ENCODE measurements at places on chromosomes 6 and 20. TPM values are rescaled to one million over a fixed set of nuclear protein-coding genes. Genes with fewer than 3 reads are reported as not detected.

BMP6 gene
- total RNA-seq: not detected

APOBEC2 gene
- total RNA-seq: not detected

PGBD1 gene
- total RNA-seq: 1.2 TPM

DDX43 gene
- total RNA-seq: 0.20 TPM

KIF6 gene
- not detected for total RNA-seq

TBX18 gene
- total RNA-seq: not detected

FITM2 gene
- total RNA-seq: 4.8 TPM

DPPA5 gene
- total RNA-seq: not detected

ZBP1 gene
- 10.9 TPM for total RNA-seq

USP49 gene
- 6.7 TPM for total RNA-seq

PSORS1C1 gene
- not detected for total RNA-seq

HIVEP1 gene
- total RNA-seq: 18.8 TPM

TBXT gene
- total RNA-seq: not detected

SNTA1 gene
- total RNA-seq: 6.2 TPM

HAO1 gene
- total RNA-seq: not detected

RING1 gene
- total RNA-seq: 37.6 TPM

EYS gene
- total RNA-seq: not detected

POM121L2 gene
- not detected for total RNA-seq

CCM2L gene
- total RNA-seq: not detected

CST4 gene
- not detected for total RNA-seq

SPATS1 gene
- total RNA-seq: not detected

ECT2L gene
- not detected for total RNA-seq

ACOT13 gene
- total RNA-seq: 13.4 TPM

CLIC5 gene
- 4.5 TPM for total RNA-seq

SLC17A3 gene
- 0.18 TPM for total RNA-seq

All from activated naive CD4-positive, alpha-beta T cell treated with anti-CD3 and anti-CD28 coated beads, Interleukin-2, amount 10 ng/mL, durations not matched to agents 5 hours and 36 hours (primary cell).